CD4-positive, CD25-positive, alpha-beta regulatory T cell (primary cell): ENCODE measurements at places on chromosomes 11 and 22.
A peak's percentile ranks its signal among the peaks of the same experiment; 100 is the strongest.

DNA sequence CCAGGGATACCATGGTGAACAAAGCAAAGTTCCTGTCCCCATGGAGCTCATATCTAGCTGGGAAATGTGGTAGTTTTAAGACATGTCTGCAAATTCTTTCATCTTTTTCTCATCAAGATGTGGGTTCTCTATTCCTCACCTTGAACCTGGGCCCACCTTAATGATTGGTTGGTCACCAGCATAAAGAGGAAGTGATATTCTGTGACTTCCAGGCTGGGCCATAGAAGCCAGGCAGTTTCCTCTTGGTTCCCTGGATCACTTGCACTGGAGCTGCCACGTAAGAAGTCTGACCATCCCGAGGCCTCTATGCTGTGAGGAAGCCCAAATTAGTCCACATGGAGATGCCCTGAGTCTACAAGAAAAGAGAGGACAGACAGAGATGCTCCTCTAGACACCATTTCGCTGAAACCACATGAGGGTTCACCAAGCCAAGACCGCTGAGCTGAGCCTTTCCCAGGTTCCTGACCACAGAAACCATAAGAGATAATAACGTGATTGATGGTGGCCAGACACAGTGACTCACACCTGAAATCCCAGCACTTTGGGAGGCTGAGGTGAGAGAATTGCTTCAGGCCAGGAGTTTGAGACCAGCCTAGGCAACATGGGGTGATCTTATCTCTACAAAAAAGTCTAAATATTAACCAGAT lies 119.5 kb upstream of the ISX start:
- DNase-seq: no peak

DNA sequence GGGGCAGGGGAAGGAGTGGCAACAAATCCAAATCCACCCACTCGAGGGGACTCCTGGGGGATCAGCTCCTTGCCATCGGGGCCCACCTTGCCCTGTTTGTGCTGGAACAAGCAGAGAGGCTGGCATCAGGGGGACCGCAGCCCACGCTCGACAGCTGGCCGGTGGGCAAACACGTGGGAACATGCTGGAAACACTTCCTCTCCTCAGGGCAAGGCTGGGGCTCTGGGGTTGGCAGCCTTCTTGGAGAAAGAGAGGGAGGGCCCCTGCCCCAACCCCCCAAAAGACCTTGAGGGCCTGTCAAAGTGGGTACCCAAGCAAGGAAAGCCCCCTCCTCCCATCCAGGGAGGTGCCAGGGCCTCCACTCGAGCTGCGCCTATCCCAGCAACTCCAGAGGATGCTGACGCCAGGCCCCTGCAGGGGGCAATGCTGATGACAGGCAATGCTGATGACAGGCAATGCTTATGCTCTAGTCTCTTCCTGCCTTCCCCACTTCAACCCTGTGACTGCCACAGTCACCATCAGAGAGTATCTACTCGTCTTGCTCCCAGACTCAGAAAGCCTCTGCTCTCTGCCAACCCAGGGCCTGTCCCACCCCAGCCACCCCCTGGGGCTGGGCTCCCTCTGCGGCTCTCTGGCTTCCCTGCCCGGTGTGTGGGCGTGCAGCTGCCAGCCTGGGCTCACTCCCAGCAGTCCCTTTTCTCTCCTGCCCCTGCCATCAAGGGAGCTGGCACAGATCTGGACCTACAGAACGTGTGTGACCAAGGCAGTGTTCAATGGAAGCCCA lies 6.0 kb downstream of the ESS2 start:
- no peak for DNase-seq

- DNase-seq: peak; percentile 27
Measured at GRCh38 chr22:37675930-37676735, 697 bp downstream of the LGALS1 start.

DNA sequence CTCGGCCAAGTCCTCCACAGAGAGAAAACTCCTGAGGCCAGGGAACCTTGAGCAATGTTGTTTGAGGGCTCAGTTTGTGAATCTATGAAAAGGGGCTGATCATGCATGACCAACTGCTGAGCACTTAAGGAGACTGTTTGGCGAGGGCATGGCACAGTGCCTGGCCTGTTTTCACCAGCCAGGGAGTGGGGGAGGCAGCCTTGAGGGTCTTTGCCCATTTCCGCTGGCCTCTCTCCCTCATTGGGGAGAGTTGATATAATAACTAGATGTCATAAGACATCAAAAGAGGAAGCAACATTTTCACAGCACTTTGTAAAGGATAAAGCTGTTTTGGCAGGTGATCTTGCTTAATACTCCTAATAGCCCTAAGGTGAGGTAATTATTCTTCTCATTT lies 110.6 kb downstream of the TP53I11 start:
- DNase-seq: no peak

GRCh38 chr11:2263724-2264360 lies 6.5 kb downstream of the ASCL2 start:
- no peak for DNase-seq

- no peak for DNase-seq
Measured at GRCh38 chr11:23097891-23098290, 237.6 kb upstream of the CCDC179 start.

DNA sequence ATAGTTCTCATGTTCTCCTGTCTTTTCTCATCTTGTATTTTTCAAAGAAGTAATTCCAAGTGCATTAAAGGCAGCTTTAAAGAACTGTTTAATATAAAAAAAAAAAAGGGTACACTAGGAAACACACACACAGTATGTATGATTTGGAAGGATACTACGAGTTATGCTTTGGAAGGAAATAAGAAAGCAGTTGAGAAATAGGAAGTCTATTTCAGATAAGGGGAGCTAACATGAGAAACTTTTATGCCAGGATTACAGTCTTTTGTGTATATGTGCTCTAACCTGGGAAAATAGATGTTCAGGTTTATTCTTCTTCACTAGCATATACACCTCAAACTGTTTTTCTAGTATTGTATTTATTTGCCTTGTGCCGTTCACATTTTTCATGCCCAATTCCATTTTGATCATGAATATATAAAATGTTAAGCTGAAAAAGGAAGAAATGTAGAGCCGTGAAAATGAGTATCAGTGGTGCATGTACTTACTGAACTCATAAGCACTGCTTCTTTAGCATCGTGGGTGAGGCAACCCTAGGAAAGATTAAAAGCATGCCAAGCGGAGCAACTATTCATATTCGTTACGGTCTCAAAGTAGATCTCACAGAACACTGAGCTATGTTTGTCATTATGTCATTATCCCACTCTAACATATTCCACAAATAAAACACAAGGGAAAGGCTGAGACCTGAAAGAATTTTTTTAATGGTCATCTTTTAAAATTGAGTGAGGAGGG lies 59.6 kb downstream of the GUCY1A2 start:
- no peak for DNase-seq

- peak; percentile 75 for DNase-seq
Measured at GRCh38 chr11:68121067-68121899, at the start of gene CHKA. Gene CHKA, minus strand, starts transcription at chr11:68121388. Its CDS starts 211 bp downstream, at chr11:68121177.

DNA sequence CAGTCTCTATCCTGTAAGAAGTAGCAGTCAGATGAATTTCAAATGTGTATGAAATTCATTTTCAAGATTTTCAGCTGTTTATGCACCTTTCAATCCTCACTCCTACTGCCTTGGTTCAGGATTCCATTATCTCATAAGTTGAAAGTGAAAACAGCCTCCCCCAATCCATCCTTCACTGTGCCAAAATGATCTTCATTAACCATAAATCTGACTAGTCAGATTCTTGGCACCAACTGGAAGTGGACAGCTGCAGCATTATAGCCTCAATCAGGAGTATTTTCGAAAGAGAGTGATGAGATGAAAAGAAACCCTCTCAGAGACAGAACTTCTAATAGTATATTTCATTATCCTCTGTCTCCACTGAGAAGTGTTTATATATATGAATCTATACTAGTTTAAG lies 365.3 kb upstream of the PDGFD start:
- no peak for DNase-seq

- DNase-seq: no peak
Measured at GRCh38 chr11:92383430-92383829, 158.8 kb downstream of the FAT3 start.

DNA sequence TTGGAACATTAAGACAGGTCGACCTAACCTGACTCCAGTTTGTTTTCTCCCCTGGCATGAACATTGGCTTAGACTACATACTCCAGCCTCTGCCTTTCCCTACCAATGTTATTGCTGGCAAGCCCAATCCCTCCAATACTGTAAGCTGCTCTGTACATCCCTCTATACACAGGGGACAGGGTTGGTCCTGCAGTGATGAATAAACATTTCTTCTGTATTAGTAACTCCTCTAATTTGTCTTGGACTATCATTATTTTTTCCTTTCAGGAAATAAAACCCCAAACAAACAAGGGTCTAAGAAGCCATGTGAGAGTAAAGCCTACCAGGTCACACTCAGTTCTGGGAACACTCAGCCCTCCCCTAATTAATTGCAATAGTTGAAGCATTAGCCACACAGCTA lies 35.1 kb upstream of the FJX1 start:
- no peak for DNase-seq
